ENCODE measurements at places on chromosomes 16 and 17.
A peak's percentile ranks its signal among the peaks of the same experiment; 100 is the strongest.

GRCh38 chr16:54285414-54286089, 1.0 kb downstream of the IRX3 start:
- DNase-seq: no peak

DNA sequence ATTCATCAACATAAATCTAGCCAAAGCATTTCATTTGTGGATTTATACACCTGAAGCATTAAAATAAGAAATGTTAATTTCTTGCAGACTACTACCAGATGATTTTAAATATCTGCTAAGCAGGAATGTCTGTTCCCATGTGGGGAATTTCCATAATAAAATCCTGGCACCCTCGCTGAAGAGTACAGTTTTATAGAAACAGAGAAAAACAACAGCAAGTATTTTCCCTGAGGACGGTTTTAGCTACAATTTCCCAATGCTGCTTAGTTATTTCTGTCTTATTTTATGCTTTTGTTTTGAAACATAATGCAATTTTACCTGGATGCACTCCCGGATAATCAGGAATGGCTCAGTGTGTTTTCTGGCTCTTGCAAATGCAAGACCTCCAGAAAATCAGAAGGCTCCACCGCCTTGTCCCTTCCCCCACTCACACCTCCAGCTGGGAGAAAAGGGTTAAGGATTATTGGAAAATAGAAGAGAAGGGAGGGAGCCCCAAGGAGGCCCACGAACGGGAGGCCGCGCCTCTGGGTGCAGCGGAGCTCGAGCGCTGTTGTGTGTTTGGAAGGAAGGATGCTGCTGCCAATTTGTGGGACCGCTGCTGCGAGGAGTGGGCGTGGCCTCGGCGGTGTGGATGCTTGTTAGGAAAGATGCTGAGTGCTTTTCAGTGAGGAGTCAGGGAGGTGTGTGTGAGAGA, at the start of gene CNTNAP4:
TSS of gene CNTNAP4 (plus strand) at position 657 of the 694 bp plus-strand sequence. CDS start 262 bp downstream, outside the sequence.
- DNase-seq: no peak

- DNase-seq: peak; percentile 72
Observed at GRCh38 chr17:49968405-49969133, 421 bp upstream of the DLX4 start.

- no peak for DNase-seq
Observed at GRCh38 chr17:75245011-75245410, 16.4 kb downstream of the GGA3 start.

GRCh38 chr17:11909348-11909747, 87.9 kb downstream of the ZNF18 start:
- DNase-seq: no peak

DNA sequence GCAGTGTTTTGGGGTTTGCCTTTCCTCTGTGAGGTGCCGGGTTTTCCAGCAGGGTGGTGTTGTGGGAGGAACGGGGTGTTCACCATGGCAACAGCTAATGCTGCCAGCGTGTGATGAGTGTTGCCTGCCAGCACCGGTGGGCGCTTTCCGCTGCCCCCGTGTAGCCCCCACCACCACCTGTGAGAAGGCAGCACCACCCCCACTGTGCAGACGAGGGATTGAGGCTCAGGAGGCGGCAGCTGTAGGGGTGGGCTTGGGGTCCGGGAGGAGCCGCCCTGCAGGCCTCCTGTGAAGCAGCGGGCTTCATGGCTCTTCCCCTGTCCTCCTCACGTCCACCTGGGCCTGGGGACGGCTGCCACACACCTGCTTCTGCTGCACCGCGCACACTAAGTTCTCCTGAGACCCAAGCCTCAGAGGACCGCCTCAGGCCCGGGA, 5.2 kb downstream of the RAB40C start:
- no peak for DNase-seq

- no peak for DNase-seq
Observed at GRCh38 chr17:60652454-60653247, 25.0 kb upstream of the BCAS3 start.

DNA sequence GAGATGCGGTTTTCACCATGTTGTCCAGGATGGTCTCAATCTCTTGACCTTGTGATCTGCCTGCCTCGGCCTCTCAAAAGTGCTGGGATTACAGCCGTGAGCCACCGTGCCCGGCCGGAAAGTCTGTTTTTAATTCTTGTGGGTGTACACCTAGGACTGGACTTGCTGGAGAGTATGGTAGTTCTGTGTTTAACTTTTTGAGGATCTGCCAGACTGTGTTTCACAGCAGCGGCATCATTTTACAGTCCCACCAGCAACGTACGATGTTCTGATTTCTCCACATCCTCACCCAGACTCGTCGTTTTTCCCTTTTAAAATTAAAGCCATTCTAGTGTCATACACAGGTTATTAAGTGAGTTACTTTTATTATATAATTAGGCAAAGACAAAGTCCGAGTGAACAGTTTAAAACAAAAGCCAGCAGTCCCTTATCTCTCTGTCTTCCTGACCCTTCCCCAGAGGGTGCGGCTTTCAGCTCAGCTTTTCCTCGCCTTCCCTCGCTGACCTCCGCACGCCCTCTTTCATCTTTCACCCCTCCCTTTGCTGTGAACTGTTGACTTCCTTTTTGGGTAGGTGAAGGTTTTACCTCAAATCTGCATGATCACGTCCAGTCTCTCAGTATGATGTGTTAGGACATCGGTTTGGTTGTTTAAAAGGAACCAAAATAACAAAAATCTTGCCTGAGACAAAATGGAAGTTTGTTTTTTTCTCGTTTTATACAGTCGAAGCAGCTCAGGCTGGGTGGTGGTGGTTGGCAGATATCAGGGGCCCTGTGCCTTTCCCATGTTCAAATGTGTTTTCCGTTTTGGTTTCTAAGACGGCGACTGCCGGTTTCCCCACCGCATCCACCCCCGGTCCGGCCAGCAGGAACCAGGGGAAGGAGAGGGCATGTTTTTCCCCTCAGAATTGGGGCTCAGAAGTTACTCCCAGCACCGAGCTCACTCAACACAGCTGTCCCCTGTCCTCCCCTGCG, 18.0 kb downstream of the FAM234A start:
- peak; percentile 14 for DNase-seq

- no peak for DNase-seq
Observed at GRCh38 chr17:71970312-71970711, 150.5 kb upstream of the SOX9 start.

DNA sequence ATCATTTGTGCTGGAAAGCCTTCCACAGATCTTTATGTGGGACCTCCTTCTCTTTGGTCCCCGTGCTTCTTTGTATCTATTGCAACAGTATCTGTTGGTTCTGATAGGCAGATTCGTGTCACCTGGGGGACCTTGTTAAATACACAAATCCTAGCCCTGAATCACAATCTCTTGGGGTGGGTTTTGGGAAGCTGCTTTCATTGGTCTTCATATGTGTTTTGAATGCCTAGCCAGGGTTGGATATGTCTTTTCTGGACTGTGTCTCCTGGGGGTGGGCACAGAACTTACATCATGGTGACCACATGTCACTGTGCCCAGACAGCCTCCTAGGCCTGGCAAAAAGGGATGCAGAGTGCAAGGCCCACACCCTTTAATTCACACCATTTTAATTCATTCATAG, 81.0 kb upstream of the HNF1B start:
- DNase-seq: no peak

DNA sequence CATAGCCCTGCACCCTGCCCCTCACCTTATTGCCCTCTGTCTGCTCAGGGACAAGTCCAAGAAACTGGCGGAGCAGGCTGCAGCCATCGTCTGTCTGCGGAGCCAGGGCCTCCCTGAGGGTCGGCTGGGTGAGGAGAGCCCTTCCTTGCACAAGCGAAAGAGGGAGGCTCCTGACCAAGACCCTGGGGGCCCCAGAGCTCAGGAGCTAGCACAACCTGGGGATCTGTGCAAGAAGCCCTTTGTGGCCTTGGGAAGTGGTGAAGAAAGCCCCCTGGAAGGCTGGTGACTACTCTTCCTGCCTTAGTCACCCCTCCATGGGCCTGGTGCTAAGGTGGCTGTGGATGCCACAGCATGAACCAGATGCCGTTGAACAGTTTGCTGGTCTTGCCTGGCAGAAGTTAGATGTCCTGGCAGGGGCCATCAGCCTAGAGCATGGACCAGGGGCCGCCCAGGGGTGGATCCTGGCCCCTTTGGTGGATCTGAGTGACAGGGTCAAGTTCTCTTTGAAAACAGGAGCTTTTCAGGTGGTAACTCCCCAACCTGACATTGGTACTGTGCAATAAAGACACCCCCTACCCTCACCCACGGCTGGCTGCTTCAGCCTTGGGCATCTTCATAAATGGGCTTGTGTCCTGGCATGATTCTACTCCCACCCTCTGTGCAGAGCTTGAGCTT, 6.3 kb upstream of the NFATC3 start:
- DNase-seq: no peak

DNA sequence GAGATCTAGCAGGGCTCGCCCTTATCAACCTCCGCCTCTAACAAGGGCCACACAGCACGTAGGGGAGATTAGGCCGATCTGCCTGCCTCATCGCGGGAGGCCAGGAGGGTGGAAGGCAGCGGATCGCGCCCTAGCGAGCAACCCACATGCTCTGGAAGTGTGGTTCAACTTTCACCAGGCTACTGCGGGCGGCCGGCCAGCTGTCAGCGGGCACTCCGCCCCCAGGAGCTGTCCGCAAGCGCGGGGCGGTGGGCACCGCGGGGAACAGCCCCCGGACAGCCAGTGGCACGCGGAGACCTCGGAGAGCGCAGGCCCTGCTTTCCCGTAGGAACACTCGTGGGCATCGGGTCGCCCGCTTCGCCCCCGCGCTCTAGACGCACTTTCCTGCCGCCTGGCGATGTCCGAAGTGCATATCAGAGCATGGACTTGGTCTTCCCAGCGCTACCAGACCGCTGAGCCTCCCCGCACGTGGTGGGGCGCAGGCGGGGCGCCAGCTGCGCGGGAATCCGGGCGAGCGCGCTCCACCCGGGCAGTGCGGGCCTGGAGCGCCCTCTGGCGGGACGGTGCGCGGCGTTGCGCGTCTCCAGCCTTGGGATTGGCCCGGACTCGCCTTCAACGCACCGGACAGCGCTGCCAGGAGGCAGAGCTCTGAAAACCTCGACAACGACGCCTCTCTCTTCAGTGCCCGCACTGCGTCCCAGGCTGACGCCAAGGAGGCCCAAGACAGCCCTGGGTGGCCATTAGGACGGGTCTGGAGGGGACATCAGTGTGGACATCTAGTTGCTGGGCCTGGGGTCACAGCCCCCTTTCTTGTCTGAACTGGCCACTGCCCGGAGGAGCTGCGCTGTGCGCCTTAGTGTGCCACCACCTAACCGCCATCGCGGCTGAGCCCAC, 3.6 kb upstream of the ZNHIT3 start:
- peak; percentile 80 for DNase-seq

- no peak for DNase-seq
Observed at GRCh38 chr16:77780378-77780837, 8.0 kb upstream of the VAT1L start.

GRCh38 chr16:55571191-55571897, 4.9 kb downstream of the CAPNS2 start:
- no peak for DNase-seq

DNA sequence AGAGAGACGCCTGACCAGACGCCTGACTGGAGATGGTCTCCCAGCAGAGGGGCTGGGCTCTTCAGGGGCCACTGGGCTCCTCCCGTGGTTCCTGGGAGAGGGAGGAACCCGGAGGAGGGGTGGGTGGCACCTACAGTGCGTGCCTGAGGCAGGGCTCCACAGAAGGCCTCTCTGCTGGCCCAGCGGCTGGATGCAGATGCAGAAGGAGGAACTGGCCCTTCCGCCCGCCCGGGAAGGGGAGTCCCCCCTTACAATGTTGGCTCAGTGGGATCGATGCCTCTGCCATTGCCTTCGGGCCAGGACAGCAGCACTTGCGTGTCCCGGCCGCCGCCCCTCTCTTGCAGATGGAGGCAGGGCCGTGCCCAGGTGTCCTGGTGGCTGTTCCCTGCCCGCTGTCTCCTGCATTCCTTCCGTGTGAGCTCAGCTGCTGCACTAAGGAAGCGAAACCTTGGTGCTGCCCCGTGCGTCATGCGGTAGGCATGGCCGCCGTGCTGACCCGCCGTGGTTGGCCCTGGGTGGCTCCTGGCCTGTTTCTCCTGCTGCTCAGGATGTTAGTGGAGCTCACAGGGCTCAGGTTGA, 15.1 kb downstream of the BAIAP2 start:
- DNase-seq: no peak

GRCh38 chr16:85002608-85003007, 8.7 kb downstream of the ZDHHC7 start:
- DNase-seq: no peak
